GM20000 (cell line): ENCODE measurements at places on chromosomes 16 and 17.

- no peak for DNase-seq
These were observed 2.3 kb downstream of the PIEZO1 start for GRCh38 chr16:88782454-88783390.

DNA sequence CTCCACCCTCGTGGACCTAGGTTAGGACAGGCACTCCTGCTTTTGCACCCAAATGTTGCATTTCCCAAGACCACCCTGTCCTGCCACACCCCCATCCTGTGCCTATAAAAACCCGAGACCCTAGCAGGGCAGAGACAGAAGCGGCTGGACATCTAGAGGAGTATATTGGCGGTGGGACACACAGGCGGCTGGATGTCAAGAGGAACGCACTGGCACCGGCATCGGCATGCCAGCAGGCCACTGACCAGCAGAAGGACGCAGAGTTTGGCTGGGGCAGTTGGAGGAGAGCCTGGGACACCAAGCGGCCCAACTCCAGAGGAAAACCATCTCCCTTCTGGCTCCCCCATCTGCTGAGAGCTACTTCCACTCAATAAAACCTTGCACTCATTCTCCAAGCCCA, 14.7 kb upstream of the WFIKKN2 start:
- DNase-seq: no peak

DNA sequence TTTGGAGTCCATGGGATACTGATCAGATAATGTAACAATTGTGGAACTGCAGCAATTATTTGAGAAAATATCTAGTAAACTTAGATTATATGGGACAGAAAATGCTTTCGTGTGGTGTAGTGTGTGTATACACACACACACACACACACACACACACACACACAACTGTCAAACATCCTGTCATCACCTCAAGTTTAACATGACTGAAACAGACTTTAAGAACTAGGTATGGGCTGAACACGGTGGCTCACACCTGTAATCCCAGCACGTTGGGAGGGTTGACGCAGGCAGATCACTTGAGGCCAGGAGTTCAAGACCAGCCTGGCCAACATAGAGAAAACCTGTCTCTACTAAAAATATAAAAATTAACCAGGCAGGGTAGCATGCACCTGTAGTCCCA, 544 bp upstream of the EVI2A start:
- DNase-seq: no peak

GRCh38 chr17:69497161-69497560, 82.7 kb downstream of the MAP2K6 start:
- DNase-seq: no peak

- no peak for DNase-seq
These were observed 585.1 kb upstream of the CDH5 start for GRCh38 chr16:65781363-65781762.
